ENCODE measurements at places on chromosomes 4 and X. TPM values are rescaled to one million over a fixed set of nuclear protein-coding genes. Genes with fewer than 3 reads are reported as not detected.

Gene GUCY1B1
- total RNA-seq = 5.0 TPM

- no peaks in the 10 kb centered on the region for H3K27me3 ChIP-seq
- no peaks in the 10 kb centered on the region for H3K36me3 ChIP-seq
- no peak overlapping the region for H3K4me3 ChIP-seq
- H3K27ac ChIP-seq = peak overlapping the region; percentile 0
- peaks cover 24% of the 10 kb centered on the region for H3K4me1 ChIP-seq
These were observed 194.7 kb downstream of the PTTG2 start for GRCh38 chr4:38154681-38155588.

Gene FGFR3
- 5.1 TPM for total RNA-seq

Gene SAGE1
- not detected for total RNA-seq

Gene FAT4
- total RNA-seq = 33.5 TPM

GRCh38 chr4:82388405-82388804, 14.6 kb upstream of the HNRNPD start:
- no peaks in the 10 kb centered on the region for H3K36me3 ChIP-seq
- no peaks in the 10 kb centered on the region for H3K27me3 ChIP-seq
- H3K4me1 ChIP-seq = no peaks in the 10 kb centered on the region
- DNase-seq = no peak
- no peak overlapping the region for H3K27ac ChIP-seq

DNA sequence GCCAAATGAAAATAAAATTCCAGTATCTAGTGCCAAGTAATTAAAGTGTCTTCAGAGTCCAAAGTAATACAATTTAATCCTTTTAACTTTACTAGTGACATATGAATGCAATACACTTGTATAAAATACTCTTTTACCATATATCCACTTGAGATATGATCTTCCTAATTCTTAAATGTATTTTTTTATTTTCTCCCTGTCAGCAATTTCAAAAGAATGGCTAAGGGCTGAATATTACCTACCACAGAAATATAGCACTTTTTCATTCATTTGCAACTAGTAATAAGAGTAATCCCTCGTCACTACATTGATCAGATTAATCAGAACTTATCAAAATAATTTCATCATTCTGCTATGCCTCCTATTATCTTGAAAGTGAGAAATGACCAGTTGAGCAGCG, 10.1 kb upstream of the TBX22 start:
- H3K4me1 ChIP-seq = no peaks in the 10 kb centered on the region
- no peak overlapping the region for H3K27ac ChIP-seq
- no peak for DNase-seq
- H3K4me3 ChIP-seq = no peak overlapping the region
- no peaks in the 10 kb centered on the region for H3K36me3 ChIP-seq

- H3K27ac ChIP-seq = no peak overlapping the region
- no peak for DNase-seq
- no peaks in the 10 kb centered on the region for H3K27me3 ChIP-seq
- no peak overlapping the region for H3K4me3 ChIP-seq
- H3K4me1 ChIP-seq = no peaks in the 10 kb centered on the region
These were observed 466.3 kb upstream of the FAM241A start for GRCh38 chr4:111678908-111679307.

Gene WDR17
- total RNA-seq = 12.8 TPM

DNA sequence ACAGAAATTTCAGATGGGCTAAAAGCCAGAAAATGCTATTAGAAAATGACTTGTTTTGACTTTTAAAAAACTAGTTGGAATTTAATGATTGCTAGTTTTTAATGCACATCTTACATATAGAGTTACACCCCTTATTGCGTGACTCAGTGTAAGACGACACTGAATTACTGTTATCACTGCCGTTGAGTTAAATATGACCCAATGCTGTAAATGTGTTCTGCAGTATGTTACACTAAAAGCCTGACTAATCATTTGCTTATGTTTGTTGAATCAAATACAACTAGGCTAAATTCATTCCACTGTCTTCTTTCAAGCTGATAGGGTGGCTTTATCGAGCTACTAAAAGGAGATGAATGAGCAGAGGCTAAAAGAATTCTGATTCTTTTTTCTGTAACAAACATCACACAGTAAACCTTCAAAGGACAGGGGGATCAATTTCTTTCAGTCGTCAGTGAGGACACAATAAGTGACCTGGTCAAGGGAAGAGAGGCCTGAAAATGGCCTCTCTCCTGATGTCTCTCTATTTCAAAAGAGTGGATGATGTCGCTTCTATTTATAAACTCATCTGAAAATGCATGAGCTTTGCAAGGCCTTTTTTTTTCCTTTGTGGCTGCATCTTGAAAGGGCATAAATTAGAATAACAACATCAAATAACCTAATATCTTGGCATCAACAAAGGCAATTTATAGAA, 142.2 kb upstream of the KCNIP4 start:
- H3K4me1 ChIP-seq = no peaks in the 10 kb centered on the region
- H3K4me3 ChIP-seq = no peak overlapping the region
- H3K27ac ChIP-seq = no peak overlapping the region
- no peaks in the 10 kb centered on the region for H3K27me3 ChIP-seq
- H3K36me3 ChIP-seq = no peaks in the 10 kb centered on the region

- H3K27ac ChIP-seq = no peak overlapping the region
- no peaks in the 10 kb centered on the region for H3K4me1 ChIP-seq
- no peaks in the 10 kb centered on the region for H3K36me3 ChIP-seq
- no peaks in the 10 kb centered on the region for H3K27me3 ChIP-seq
- H3K4me3 ChIP-seq = no peak overlapping the region
- DNase-seq = no peak
These were observed 225.7 kb upstream of the ARX start for GRCh38 chrX:25241461-25241860.

Gene KLB
- total RNA-seq = 0.20 TPM

DNA sequence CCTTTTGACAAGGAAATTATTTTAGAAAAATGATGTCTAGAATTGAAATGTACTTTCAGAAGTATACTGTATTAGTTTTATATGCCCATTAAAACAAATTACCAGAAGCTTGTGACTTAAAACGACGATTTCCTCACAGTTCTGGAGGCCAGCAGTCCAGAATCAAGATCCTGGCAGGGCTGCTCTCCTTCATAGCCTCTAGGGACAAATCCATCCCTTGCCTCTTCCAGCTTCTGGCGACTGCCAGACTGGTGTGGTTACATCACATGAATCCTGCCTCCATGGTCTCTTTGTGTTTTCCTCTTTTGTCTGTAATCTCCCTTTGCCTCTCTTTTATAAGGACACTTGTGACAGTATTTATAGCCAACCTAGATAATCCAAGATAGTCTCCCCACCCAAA, 97.1 kb downstream of the IQCM start:
- no peak overlapping the region for H3K4me3 ChIP-seq
- no peak overlapping the region for H3K27ac ChIP-seq
- DNase-seq = no peak

GRCh38 chr4:187417721-187418120, 577.9 kb upstream of the ZFP42 start:
- no peak overlapping the region for H3K4me3 ChIP-seq
- H3K27ac ChIP-seq = no peak overlapping the region
- no peak for DNase-seq
- no peaks in the 10 kb centered on the region for H3K27me3 ChIP-seq

DNA sequence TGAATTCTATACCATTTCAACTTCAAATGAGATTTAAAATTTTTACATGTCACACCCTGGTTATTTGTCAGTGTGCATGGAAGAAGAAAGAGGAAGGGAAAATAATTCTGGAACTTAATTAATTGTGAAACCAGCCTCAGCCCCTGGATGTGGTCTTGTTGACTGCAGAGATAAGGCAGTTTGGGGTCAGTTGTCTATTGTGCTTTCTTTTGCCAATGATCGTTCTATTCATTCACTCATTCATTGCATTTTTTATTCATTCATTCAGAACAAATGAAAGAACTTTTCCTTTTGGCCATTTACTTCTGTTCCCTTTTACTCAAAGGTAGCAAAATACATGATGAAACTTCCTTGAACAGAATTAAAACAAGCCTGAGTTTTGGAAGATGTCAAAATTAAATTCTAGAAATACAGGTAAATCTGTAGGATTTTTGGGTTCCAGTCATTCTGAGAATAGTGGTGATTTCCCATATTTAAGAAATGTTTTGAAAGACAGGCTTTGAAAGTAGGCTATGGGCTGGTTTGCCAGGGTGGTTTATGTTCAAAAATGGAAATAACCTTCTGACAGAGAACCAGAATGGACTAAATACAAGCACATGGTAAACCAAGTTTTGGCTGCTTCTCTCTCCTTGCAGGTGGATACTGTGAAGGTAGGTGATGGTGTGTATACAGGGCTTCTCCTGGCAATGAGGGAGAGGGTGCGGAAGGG, 35.7 kb downstream of the PARM1 start:
- no peaks in the 10 kb centered on the region for H3K27me3 ChIP-seq
- no peak for DNase-seq
- peak overlapping the region; percentile 95 for H3K27ac ChIP-seq
- H3K4me1 ChIP-seq = peaks cover 81% of the 10 kb centered on the region
- H3K36me3 ChIP-seq = no peaks in the 10 kb centered on the region
- no peak overlapping the region for H3K4me3 ChIP-seq

- no peak overlapping the region for H3K4me3 ChIP-seq
- H3K27ac ChIP-seq = no peak overlapping the region
- DNase-seq = no peak
- no peaks in the 10 kb centered on the region for H3K27me3 ChIP-seq
- no peaks in the 10 kb centered on the region for H3K36me3 ChIP-seq
These were observed 108.0 kb downstream of the CPZ start for GRCh38 chr4:8700531-8700930.

DNA sequence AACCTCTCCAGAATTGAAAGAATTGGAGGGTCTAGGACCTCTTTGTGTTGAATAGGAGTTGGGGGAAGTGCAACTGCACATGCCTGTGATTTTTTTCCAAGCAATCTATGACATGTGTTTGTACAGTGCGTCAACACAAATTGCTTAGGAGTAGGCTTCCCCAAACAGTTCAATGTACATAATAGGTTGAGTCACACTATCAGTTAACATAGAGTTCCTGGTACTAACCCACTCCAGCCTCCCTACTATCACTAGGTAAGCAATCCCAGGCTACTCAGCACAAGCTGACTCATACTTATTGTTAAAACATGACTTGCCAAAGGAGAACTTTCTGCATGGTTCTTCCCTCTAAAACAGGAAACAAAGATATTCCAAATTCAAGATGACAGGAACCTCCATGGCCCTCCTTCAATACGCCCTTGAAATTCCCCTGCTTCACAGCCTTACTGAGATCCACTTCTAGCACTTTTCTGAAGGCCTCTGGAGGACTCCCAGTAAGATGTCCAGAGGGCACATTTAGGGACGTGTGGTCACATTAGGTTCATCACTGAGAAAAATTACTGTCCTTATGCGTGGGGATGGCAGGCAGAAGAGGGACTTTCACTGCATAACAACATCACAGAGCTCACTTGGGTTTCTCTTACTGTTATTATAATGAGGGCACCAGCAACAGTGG, 8.4 kb upstream of the VSIG1 start:
- no peaks in the 10 kb centered on the region for H3K27me3 ChIP-seq
- no peaks in the 10 kb centered on the region for H3K36me3 ChIP-seq
- no peak overlapping the region for H3K27ac ChIP-seq
- no peak for DNase-seq

GRCh38 chr4:108783665-108784463, 21.0 kb upstream of the ETNPPL start:
- no peaks in the 10 kb centered on the region for H3K27me3 ChIP-seq
- no peak for DNase-seq
- H3K4me1 ChIP-seq = no peaks in the 10 kb centered on the region
- no peaks in the 10 kb centered on the region for H3K36me3 ChIP-seq
- no peak overlapping the region for H3K4me3 ChIP-seq

Gene KDR
- total RNA-seq = 62.5 TPM

Gene MAGEA2
- total RNA-seq = not detected

Gene GRID2
- total RNA-seq = 0.33 TPM

- no peaks in the 10 kb centered on the region for H3K27me3 ChIP-seq
- no peak overlapping the region for H3K27ac ChIP-seq
- DNase-seq = no peak
- no peaks in the 10 kb centered on the region for H3K36me3 ChIP-seq
These were observed 976.8 kb upstream of the ADGRL3 start for GRCh38 chr4:60223208-60223923.

Gene MAGEA12
- not detected for total RNA-seq

DNA sequence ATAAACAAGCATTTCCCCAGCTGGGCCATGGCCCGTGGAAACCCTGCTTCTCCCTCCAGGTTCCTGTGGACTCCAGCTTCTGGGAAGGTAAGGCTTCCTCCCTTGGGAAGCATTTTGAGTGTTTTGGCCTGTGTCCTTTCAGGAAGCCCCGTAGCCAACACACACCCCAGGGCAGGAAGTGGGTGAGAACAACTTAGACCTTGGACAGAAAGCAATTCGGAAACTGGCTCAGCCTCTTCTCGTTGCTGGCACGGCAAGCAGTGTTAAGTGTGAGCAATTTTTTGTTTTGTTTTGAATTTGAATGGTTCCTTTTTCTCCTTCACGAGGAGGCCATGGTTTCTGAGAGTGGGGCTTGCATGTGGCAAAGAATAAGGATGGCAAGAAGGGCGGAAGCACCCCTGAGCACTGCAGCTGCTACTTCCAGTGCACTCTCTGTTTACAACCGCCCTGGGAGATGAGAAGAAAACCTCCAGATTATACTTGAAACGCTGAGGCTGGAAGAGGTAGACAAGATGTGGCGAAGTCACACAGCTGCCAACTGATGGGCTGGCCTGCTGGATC, 14.1 kb upstream of the CYTL1 start:
- DNase-seq = peak; percentile 8
- H3K4me1 ChIP-seq = no peaks in the 10 kb centered on the region
- no peak overlapping the region for H3K27ac ChIP-seq
- H3K4me3 ChIP-seq = no peak overlapping the region
- no peaks in the 10 kb centered on the region for H3K27me3 ChIP-seq

DNA sequence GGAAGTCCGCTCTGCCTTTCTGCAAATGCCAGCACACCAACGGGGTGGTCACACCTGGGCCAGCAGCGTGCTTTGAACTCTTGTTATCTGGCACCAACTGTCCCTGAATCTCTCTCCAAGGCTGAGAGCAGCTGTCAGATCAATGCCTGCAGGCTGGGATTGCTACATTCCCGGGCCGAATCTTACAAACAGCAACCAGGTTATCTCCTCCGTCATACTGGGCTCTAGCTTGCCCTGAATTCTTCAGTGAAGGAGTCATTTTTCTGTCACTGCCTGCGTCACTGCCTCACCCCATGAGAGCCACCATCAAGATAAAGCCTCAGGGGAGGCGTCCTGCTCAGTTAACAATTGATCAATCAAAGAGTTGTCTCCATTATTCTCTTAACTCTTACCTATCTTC, 329.4 kb upstream of the PPARGC1A start:
- no peak overlapping the region for H3K27ac ChIP-seq
- no peak for DNase-seq
- no peaks in the 10 kb centered on the region for H3K27me3 ChIP-seq

All from thyroid gland (tissue), 4 donors.